Stimulated activated CD4-positive, alpha-beta T cell treated with anti-CD3 and anti-CD28 coated beads, Interleukin-2, amount 100 ng/mL, for 48 hours (primary cell): ENCODE measurements at places on chromosomes 7 and 10.

GRCh38 chr7:63998549-63998948 is at the start of gene ZNF722:
Gene ZNF722, plus strand, starts transcription at chr7:63998849. Its CDS starts 113 bp downstream, at chr7:63998962.
- no peak for DNase-seq

DNA sequence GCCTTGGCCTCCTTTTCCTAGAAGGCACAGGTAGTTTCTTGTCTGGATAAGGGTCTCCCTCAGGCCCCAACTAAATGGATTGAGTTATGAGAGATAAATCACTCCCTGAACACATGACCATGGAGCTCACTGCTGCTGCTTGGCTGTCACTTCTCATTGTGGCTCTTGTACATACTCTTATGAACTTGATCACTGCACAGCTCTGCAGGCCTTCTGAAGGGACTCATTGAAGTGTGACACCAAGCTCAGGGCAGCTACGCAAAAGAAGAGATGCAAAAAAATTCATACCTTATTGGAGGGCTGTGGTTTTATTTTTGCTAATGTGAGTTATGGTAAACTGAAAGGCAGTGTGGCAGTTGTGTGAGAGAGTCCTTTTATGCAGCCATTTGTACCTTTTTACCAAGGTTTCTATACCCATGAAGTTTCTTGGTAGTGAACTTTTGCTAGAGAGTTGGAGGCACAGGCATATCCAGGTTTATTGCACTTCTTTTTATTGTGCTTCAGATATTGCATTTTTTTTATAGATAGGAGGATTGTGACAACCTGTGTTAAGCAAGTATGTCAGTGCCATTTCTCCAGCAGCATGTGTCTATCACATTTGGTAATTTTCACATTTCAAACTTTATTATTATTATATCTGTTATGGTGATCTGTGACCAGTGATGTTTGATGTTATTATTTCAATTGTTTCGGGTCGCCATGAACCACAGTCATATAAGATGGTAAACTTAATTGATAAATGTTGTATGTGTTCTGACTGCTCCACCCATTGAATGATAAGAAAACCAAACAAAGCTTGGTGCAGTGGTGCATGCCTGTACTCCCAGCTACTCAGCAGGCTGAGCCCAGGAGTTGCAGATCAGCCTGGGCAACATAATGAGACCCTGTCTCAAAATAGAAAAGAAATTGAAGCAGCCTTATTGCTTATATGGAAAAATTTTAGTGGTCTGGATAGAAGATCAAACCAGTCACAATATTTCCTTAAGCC is 100.6 kb downstream of the LRRC4 start:
- DNase-seq = no peak

- DNase-seq = no peak
These were observed 250.9 kb downstream of the KIAA1217 start for GRCh38 chr10:24459836-24460235.

DNA sequence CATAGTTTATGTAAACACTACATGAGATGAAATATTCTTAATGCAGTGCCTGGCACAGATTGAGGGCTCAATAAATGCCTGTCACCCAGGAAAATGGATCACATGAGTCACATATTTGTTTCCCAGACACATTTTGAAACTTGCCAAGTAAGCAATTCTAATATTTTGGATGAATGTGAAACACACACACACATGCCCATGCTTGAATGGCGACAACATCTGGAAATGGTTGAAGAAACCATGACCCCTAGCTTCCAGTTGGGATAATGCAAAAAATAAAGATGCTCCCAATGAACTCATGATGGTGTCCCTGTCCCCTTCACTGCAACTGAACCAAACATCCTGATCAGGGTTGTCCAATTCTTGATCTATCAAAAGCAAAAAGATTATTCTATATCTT is 797.3 kb downstream of the XPNPEP1 start:
- no peak for DNase-seq

DNA sequence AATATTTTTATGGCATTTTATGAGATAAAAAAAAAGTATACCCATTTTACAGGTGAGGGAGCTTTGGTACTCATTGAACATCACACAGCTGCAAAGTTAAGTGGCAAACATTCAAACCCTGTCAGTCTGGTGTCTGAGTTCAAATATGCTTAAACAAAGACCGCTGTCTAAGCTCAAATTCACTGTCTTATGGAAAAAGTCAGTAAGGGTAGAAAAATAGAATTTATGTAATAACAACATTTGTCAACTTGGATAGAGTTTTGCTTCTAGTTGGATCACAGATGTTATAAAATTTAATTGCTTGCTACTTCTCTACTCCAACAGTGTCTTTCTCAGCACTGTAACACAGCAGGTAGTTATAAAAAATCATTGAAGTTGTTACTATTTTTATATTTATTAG is 161.7 kb upstream of the CSTF2T start:
- DNase-seq = no peak

GRCh38 chr10:4315551-4315950 is 510.5 kb upstream of the AKR1E2 start:
- DNase-seq = no peak

DNA sequence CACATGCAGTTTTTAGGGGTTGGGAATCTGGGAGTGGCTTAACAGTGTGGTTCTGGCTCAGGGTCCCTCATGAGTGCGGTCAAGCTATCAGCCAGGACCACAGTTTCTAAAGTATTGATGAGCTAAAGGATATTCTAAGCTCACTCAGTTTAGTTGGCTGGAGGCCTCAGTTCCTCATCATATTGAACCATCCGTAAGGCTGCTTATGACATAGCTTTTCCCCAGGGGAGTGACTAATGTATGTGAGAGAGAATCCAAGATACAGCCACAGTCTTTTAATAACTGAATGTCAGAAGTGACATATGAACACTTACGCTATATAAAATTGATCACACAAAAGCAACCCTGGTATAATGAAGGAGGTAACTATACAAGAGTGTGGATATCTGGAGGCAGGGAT is 245.3 kb downstream of the POLR1F start:
- no peak for DNase-seq

DNA sequence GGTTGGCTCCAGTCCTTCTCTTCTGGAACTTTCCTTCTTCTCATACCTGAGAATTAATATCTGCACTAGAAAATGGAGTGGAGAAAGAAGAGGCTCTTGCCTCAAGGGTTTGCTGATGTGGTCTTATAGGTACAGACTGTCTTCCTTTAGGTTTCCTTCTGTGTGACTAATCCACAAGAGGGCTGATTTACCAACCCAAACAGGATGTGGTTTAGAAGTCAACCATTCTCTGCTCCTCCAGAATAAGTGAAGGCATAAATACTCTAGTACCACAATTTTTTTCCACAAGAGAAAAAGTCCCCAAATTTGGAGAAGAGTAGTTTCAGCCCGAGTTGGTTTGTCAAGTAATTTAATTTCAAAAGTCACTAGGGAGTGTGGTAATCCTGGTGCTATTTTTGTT is 85.8 kb downstream of the NRP1 start:
- DNase-seq = no peak

DNA sequence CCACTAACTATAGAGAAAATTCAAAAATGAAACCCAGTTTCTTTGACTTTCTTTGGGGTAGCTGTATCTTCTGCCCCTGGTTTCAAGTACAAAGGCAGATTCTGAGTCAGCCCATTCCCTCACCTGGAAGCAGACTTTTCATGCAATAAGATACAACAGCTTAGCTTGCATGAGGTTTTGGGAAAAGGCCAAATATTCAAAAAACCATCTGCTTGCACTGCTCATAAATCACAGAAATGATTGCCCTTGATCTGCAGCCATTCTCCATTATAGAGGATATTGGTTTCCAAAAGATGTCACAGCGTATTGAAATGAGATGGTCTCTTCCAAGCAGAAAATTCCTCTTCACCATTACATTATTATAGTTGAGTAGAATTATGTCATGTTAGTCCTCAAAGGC is 354.0 kb downstream of the PHF14 start:
- no peak for DNase-seq

GRCh38 chr7:26688936-26689506 is 175.4 kb downstream of the SKAP2 start:
- DNase-seq = no peak

DNA sequence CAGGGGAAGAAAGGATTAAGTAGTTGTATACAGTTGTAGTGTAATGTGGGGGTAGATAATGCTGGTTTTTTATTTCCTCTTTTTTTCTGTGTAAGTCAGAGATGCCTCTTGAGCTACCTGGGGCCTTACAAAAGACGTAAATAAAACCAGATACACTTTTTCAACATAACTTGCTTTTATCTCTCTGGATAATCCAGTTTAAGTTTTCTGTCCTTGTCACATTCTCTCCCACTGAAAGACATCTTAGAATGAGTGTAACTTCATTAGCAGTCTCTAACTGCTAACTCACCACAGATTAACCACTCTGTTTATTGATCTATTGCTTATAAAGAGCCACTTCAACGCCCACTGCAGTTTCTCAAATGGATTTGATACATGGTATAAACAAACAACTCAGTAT is 64.1 kb upstream of the LRRN3 start:
- no peak for DNase-seq

DNA sequence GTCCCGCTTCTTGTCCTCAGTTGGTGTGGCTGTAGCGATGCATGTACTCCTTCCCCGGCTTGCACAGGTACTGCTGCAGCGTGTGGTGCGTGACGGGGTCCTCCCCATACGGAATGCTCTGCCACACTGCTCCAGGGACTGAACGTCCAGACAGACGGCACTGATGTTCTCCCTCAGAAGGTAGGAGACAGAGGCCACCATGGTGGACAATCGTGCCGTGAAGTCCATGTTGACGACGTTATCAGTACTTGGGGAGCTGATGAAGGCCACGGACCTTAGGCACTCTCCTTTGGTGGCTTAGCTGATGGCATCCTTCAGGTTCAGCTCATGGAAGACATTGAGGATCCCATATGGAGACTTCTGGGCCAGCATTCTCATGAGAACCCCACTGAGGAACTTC is 37.4 kb downstream of the AGAP6 start:
- no peak for DNase-seq

- no peak for DNase-seq
These were observed 5.5 kb downstream of the IL15RA start for GRCh38 chr10:5971886-5972285.

GRCh38 chr10:5354068-5354467 is 10.7 kb upstream of the UCN3 start:
- DNase-seq = no peak

DNA sequence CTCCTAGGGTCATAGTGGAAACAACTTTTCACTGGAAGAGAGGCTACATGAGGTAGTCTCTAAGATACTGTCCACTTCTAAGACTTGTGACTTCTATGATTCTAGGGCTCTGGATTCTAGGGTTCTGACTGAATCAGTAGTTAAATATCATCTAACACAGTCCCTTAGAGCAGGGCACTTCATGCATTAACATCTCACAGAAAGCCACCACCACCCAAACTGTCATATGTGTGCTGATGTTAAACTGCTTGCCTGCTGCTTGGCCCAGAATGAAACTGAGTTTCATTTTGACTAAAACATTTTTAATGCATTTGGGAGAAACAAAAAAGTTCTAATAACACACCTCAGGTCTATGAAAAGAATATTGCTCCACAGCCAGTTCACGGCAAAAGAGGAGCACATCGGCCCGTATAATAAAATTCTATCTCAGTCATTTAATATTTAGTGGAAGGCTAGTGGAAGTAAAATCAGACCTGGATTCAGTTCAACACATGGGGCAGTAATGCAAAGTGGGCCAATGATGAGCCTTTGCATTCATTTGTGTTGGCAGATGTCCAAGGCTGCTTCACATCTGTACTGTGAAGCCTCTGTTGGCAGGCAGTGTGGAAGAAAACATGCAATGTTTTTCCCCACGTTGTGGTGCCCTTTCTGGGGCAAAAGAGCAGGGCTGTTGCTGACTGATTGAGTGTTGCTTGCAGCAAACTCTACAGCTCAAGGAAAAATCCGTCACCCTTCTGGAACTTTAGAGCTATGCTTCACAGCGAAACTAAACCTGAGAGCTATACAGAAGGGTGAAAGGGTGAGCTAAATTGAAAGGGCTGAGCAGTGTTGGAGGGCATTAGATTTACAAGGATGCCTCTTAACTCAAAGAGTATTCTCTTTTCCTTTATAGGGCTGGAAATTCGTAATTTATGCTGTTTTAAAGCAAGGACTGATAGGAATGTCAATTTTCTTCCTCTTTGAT is 33.5 kb upstream of the AUTS2 start:
- DNase-seq = no peak

GRCh38 chr10:1344408-1344807 is 288.2 kb downstream of the WDR37 start:
- DNase-seq = no peak

DNA sequence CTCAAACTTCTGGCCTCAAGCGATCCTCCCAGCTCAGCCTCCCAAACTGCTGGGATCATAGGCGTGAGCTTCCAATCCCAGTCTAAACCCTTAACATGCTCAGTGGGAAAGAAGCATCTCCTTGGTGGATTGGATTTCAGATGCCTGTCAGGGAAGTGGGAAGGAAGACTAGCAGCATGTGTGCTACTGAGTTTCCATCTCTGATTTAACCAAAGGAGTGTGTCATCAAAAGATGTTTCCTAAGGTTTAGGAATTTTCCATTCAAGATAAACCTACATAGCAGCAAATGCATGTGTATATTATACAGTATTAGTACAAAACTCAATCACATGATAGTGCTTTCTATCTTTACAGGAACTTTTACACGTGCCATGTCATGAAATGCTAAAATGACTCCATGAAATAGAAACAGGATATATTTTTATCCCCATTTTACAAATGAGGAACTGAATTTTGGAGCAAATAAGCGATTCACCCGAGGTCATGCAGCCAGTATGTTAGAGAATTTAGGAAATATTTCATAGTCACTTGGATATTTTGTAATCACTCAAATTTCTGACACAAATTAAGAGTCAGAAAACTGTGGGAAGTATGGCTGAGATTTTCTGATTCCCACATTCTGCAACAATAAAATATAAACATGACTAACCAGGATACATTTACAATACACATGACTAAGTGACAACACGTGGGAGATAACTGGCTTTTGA is 11.4 kb upstream of the TMEM26 start:
- no peak for DNase-seq

- no peak for DNase-seq
These were observed 551.4 kb downstream of the LRMDA start for GRCh38 chr10:75982611-75983369.

DNA sequence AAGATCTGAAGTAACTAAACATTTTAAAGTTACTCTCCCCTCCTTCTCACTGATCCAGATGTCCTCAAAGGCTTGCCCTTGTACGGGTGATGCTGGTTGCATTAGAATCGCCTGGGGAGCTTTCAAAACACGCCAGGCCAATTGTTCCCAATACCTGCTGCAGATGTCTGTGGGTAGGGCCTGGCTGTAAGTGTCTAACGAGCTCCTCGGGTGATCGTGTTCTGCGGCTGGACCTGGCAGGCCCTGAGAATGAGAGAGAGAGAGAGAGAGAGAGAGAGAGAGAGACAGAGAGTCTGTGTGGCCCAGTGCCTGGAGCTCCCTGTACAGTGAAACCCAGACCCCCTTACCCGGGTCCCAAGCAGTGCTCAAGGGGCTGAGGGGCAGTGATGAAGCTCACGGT is 8.4 kb downstream of the COL13A1 start:
- no peak for DNase-seq

DNA sequence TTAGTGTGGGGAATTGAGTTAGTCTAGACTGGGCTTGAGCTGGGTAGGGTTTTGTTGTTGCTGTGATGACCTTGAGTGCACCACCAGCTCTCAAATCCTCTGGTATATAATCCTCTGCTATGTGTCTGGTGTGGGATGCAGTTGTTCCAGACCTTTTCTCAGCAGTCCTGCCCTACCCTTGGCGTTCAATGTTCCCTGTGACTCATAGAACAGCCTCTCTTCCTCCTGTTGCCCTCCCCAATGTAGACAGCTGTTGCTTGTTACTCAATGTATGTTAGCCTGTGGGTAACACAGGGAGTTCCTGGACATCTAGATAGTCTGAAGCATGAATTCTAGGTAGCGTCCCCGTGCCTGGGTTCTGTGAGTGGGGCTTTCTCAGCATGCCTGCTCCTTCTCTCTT is 19.8 kb downstream of the ACBD7 start:
- DNase-seq = no peak

GRCh38 chr7:154212861-154213260 is 160.7 kb downstream of the DPP6 start:
- no peak for DNase-seq
